ENCODE measurements at places on chromosomes 4 and X. TPM values are rescaled to one million over a fixed set of nuclear protein-coding genes. Genes with fewer than 3 reads are reported as not detected.

- peak; percentile 21 for DNase-seq
Measured at GRCh38 chr4:24914460-24914859, 1.6 kb upstream of the CCDC149 start.

- DNase-seq = no peak
Measured at GRCh38 chrX:23930894-23931604, 23.2 kb downstream of the CXorf58 start.

Gene OTUD6A
- total RNA-seq = not detected

Gene DSPP
- not detected for total RNA-seq

GRCh38 chr4:26573389-26573794 is 10.5 kb upstream of the TBC1D19 start:
- no peak for DNase-seq

Gene CYLC1
- total RNA-seq = not detected

DNA sequence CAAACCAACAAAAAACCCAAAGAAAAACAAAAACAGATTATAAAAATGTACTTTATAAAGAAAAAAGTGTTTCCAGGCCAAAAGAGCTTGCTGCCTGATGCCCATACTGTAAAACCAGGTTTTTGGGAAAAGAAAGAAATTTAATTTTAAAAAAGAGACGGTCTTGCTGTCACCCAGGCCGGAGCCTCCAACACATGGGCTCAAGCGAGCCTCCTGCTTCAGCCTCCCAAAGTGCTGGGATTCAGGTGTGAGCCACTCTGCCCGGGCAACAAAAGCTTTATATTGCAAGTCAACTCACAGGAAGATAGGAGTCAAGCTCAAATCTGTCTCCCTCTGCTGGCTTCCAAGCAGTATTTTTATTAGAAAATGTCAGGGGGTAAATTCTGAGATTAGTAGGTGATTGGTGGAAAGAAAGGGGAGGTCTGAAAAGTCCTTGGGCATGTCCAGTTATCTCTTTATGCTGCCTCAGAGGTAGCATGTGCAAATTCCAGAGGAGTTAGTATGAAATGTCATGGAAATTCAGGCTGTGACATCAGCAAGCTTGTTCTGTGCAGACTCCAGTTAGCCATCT is 39.4 kb downstream of the MGST2 start:
- DNase-seq = peak; percentile 44

Gene ARSJ
- 12.4 TPM for total RNA-seq

DNA sequence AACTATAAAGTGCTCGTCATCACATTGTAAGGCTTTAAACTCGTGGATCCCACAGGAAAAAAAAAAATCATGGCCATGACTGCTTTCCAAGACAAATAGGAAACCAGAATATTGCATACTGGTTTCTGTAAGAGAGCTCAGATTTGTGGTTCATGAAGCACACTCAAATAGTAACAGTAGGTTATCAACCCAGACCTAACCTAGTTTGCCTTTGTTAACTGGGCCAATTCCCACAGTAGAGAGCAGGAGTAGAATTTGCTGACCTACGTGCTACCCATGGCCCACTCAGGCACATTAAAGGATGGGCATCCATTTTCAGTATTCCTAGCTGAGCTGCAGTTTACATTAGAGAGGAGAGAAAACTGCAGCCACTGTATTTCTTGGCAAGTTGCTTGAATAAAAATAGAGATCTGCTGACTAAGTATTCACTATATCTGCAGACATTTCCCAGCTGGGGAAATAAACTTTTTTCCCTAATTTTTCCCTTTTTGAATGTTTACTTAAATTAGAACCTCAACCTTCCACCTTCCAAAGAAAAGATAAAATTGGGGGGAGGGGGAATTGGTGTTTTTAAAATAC is 218.5 kb downstream of the SPANXN3 start:
- no peak for DNase-seq

DNA sequence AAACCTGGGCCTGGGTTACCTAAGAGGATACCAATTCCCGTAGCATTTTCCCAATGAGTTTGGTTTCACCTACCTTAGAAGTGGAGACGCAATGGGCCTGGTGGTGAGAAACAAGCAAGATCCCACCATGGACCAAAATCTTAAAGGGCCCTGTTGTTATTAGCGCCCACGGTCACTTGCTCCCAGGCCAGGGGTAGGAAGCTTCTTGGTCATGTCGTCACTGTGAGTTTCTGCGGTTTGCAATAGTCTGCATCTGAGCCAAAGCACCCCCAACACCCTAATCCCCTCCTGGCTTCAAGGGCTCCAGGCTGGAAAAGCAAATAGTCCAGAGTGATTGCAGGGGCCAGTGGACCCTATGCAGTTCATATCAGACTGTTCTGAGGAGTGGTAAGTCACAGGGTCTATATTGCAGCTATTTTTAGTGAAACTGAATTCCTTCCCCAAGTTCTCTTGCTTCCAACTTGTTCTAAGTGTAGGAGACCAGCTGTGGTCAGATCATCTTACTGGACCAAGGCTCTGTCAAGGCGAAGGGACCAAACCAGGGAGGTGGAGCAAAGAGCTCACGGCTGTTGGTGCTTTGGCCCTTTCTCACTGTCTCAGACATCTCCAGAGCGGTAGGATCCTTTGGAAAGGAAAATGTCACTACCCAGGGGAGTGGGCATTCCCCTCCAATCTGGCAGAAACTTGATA is 307.9 kb upstream of the F9 start:
- no peak for DNase-seq

DNA sequence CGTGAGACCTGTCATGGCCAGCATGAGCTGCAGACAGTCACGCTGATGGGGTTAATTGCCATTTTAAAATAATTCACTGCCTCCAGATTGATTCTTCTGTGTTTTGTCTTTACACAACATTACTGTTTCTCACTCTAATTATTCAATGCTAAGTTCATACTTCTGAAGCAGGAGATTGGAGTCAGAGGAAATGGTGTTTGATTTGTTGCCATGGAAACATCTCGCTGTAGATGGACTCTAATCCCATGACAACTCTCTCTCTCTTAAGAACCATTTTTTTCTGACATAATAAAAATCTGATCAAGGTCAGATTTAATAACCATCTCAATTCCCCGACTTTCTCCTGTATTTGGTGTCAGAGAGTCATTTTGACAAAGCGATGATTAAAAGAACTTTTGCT is 209.0 kb downstream of the IDS start:
- DNase-seq = no peak

DNA sequence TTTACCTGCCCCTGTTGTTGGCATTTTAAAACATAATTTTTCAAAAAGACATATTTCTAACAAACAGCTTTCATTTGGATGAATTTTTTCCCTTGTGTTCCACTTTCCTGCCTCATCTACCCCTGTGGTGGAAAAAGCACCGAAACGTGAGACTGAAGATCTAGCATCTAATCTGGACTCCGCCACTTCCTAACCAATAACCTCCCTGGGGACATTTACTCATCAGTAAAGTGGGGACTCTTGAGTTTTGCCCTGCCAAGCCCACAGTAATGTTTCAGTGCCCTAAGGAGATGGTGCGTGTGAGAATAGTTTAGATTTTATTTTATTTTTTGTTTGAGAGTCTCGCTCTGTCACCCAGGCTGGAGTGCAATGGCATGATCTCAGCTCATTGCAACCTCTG is 56.7 kb downstream of the ADGRG2 start:
- DNase-seq = no peak

DNA sequence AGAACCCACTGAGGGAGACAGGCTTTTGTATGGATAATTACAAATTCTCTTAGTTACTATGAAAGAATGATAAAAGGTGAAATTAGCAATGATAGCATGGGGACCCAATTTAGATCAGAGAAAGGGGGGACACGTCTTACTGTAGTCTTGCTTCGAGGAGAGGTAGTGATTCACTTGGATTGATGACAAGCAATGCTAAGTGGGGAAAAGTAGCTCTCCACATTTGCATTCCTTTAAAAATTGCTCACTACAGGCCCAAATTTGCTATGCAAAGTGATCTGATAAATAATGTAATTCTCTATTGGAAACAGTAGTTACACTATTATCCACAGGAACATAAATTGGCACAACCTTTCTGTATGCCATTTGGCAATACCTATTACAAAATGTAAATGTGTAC is 42.5 kb upstream of the MAP3K15 start:
- no peak for DNase-seq

- DNase-seq = no peak
Measured at GRCh38 chr4:37101182-37101581, 143.4 kb upstream of the NWD2 start.

Gene TMPRSS11A
- not detected for total RNA-seq

- no peak for DNase-seq
Measured at GRCh38 chr4:120843849-120844527, 78.5 kb downstream of the PRDM5 start.

- DNase-seq = no peak
Measured at GRCh38 chr4:134328741-134329140, 127.2 kb upstream of the PABPC4L start.

Gene CSAG3
- total RNA-seq = 2.3 TPM

DNA sequence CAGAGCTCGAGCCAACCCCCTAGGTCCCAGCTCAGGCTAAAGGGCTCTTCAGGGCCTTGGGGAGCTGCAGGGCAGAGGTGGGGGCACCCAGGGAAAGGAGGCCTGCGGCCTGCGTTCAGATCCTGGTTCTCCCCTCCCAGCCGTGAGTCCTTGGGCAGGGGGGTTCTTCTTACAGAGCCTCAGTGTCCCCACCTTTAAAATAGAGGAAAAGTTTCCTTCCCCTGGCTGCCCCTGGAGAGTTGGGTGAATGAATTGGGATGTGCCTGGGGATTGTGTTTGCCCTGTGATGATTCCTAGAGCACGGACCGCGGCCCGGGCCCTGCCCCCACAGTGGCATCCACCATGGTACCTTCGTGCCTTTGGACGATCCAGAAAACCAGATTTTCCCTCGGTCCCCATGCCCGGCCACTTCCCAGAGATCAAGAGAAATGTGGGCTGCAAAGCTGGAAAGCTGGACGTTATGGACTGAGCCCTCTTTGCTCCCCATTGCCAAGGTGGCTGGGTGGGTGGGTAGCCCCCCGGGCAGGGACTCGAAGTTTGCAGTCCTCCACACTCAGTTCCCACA is 11.4 kb downstream of the HTRA3 start:
- DNase-seq = no peak

DNA sequence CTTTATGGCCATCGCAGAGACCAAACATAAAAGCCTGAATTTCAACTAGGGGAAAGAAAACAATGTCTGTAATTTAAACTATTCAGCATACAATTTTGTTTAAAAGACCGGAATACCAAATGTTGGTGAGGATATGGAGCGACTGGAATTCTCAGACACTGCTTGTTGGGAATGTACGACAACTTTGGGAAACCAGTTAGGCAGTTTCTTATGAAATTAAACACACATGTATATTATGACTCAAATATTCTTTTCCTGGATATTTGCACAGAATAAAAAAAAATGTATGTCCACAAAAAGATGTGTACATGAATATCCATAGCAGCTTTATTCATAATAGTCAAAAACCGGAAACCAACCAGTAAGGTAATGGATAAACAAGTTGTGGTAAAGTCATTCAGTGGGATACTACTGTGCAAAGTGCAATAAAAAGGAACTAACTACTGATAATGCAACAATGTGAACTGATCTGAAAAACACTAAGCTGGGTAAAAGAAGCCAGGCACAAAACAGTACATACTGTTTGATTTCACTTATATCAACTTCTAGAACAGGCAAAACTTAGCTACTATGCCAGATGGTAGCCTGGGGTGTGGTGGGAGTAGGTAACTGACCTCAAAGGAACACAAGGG is 152.7 kb upstream of the FTHL17 start:
- no peak for DNase-seq

- DNase-seq = no peak
Measured at GRCh38 chr4:27000122-27000521, 139.5 kb downstream of the STIM2 start.

DNA sequence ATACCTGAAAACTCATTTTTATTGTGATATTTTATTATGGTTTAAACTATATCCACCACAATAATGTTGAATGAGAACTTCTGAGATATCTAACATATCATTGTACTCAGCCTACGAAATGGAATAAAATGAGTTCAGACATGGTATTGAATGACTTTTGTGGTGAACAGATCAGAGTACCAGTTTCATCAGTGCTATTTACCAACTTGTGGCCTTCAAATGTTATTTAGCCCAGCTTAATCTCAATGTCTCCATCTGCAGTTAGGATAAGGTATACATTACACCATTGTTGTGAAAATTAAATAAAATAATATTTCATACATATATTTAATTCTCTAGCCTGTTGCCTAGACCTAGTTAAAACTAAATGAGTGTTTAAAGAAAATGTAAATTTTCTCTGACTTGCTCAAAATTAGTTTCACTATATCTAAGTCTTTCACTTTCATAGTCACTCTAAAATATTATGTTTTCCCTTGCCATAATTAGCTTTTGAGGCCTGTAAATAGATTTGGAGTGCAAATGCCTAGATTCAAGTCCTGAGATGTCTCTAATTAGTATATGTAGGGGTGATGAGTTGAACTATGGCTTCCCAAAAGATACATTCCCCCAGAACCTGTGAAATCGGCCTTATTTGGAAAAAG is 594.2 kb downstream of the STPG2 start:
- no peak for DNase-seq

DNA sequence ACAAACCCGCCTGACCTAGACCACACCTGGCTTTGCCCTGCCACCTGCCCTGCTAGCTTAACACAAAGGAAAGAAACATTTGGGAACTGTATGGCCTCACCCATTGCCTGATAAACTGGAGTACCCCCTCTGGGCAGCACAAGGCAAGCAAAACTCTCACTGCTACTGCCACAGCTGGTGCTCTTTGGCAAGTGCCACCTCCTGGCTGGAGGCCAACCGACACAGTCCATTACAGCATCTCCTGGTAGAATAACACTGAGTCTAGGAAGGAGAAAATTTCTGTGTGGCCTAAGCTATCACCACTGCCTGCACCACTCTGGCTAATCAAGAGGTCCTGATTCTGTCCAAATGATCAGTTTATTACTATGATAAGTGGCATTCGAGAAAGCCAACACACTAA is 18.9 kb upstream of the SPANXN3 start:
- DNase-seq = no peak

Gene JADE3
- total RNA-seq = 7.6 TPM

- no peak for DNase-seq
Measured at GRCh38 chr4:87498446-87498900, 30.7 kb downstream of the SPARCL1 start.

GRCh38 chr4:81557306-81557705 is 85.6 kb upstream of the RASGEF1B start:
- no peak for DNase-seq

- no peak for DNase-seq
Measured at GRCh38 chr4:63757929-63758328, 651.3 kb downstream of the TECRL start.
